ENCODE measurements at places on chromosomes 11 and 22.

- DNase-seq: no peak
Observed at GRCh38 chr11:45687836-45688235, 22.4 kb upstream of the CHST1 start.

- peak; percentile 41 for DNase-seq
Observed at GRCh38 chr11:83292709-83293456, 6.7 kb upstream of the CCDC90B start.

- no peak for DNase-seq
Observed at GRCh38 chr11:95442531-95443050, 211.6 kb upstream of the SESN3 start.

DNA sequence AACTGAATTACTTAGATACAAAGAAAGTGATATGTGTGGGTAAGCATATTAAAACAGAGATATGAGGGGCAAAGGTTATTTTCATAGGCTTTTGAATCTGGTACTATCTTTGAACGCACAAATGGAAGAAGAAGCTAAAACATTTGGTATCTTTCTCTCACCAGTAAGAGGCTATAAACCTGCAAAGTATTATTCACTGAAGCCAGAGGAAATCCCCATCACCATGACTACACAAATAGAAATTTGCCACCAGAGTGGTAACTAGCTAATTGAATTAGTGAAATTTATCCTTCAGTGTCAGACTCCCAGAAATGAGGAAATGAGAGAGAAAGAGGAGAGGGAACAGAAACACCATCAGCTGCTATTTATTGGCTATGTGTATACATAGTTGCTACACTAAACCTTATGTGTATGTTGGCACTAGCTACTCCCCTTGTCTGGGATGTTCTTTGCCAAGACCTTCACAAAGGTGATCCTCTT lies 503.4 kb downstream of the DLG2 start:
- no peak for DNase-seq

GRCh38 chr22:48359613-48359965 lies 1468.1 kb downstream of the BRD1 start:
- no peak for DNase-seq

DNA sequence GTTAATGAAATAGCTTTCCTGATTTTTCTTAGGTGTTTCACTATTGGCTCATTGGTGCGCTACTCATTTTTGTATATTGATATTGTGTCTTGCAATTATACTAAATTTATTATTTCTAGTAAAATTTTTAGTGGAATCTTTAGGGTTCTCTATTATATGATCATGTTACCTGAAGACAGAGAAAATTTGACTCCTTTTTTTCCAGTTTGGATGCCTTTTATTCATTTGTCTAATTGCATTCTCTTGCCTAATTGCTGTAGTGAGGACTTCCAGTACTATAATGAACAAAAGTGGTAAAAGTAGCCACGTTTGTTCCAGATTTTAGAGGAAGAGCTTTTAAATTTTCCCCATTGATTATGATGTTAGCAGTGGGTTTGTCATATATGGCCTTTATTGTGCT lies 114.0 kb upstream of the SERPIND1 start:
- no peak for DNase-seq

DNA sequence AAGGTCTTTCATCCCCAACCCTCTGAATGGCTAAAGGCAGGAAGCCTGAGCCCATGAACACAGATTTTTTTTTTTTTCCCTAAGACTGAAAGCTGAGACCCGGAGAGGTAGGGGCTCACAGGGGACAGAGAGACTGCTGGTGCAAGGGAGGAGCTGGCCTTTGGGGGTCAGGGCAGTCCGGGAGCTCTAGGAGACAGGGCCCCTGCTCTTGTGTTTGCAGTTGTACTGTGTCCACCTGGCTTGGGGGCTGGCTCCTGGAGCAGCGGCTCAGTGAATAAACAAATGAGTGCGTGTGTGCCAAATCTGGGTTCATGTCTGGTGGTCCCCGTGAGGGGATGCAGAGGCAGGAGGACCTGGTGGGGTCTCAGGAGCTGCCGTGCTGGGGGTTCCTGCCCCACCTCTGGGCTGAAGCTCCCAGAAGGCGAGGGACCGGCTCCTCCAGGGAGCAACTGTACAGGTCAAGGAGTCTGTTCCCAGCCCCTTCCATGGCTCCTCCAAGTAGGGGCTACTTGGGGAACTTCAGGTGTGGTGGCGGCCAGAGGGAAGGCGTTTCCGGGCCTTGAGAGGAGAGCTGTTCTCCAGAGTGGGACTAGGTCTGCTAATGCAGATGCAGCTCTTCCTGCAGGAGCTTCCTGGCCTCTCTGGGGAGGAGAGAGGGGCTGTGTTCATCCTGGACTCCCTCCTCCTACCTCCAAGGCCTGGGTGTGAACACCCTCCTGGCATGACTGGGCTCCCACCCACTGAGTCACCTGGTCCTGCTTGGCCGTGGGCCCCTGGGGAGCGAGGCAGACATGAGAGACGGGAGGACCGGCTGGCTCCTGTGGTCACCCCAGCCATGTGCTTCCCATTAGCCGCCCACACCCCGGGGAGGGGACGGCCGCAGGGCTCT lies 57.6 kb downstream of the FBXO7 start:
- DNase-seq: no peak

- no peak for DNase-seq
Observed at GRCh38 chr11:133811850-133812685, 33.2 kb downstream of the SPATA19 start.

Measured in stimulated activated CD4-positive, alpha-beta T cell treated with anti-CD3 and anti-CD28 coated beads, Interleukin-4, amount 100 ng/mL, for 24 hours (primary cell).